ENCODE measurements at places on chromosomes 11 and 22.

DNA sequence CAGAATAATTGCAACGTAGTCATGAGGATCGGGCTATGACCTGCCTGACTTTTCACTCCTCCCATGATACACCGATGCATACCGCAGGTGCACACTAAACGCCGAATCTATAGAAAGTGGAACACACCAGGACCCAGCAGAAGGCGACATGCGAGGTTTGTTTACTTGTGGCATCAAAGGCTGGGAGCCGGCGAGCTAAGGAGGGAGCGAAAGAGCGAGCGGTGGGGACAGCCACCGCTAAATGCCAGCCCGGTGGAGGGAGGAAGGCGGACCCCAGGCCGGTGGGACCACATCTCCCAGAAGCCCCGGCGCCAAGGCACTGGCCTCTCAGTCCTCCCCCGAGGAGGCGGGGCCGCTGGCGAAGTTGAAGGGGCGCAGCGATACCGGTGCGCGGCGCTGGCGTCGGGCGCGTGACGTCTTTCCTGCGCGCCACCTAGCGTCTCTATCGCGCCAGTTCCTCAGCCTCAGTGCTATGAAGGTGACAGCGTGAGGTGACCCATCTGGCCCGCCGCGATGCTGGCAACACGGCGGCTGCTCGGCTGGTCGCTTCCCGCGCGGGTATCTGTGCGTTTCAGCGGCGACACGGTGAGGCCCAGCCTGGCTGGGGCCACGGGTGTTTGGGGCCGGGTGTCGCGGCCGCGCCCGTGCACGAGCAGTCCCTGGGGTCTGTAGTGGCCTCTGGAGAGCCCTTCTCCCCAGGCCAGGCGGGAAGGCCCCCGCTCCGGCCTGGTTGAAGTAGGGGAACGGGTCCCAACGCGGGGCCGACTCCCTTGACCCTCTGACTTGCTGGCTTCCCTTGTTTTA lies at the start of gene NDUFV1:
Gene NDUFV1 (plus strand): TSS at position 445 of the 804 bp plus-strand sequence. CDS start 69 bp downstream, at position 514.
- DNase-seq, result peak; percentile 95

GRCh38 chr22:46591930-46592329 lies 28.3 kb upstream of the GRAMD4 start:
- DNase-seq, result no peak

DNA sequence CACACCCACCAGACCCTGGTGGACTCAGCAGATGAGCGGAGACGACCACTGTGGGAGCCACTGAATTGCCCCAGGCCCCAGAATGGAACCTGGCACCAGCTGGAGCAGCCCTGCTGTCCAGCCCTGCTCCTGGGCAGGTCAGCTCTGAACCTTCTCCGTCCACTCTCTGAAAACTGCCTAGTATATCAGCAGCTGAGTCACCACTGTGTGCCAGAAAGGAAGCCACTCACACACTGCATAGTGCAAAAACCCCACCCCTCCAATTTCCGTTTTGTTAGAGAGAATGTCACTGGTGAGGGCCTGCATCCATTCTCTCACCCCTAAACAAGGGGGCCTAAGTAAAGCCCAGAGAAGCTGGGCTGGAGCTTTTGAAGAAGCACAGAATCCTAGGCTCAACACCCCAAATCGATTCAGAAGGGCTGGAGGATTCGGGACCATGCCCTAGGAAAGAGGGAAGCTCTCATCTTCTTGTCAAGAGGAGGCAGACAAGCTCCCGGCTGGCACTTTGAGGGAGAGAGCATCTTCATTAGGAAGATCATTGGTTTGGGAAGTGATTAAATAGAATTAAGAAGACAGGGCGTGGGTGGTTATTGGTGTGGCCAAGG lies 44.5 kb downstream of the GALNT18 start:
- DNase-seq, result no peak

DNA sequence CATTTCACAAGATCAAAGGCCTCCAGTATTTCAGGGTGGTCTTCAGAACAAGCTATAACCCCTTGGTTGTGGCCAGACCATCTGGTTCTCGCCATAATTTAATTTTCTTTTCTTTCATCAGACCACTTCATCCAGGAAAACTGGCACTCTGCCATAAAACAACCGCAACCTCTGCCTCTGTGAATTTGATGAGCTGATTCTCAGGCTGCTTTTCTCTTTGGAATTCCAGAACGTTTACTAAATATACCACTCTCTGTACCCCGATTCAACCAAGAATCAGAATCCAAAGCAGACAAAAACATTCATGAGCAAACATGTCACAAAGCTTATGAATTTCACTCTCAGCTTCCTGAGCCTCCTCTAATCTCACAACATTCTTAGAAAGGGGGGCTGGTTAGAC lies 331.8 kb upstream of the SYN3 start:
- no peak for DNase-seq

DNA sequence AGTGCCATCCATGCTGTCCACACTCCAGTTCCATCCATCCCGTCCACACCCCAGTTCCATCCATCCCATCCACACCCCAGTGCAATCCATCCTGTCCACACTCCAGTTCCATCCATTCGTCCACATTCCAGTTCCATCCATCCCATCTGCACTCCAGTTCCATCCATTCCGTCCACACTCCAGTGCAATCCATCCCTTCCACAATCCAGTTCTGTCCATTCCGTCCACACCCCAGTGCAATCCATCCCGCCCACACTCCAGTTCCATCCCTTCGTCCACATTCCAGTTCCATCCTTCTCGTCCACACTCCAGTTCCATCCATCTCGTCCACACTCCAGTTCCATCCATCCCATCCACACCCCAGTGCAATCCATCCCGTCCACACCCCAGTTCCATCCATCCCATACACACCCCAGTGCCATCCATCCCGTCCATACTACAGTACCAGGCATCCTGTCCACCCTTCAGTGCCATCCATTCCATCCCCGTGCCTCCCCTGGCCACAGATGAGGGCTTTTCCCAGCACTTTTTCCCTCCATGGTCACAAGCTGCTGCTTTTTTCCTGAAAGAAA lies 704.0 kb downstream of the BRD1 start:
- DNase-seq, result no peak

GRCh38 chr11:29271616-29272015 lies 745.2 kb downstream of the KCNA4 start:
- no peak for DNase-seq

- no peak for DNase-seq
Observed at GRCh38 chr11:81895258-81895657, 838.4 kb downstream of the FAM181B start.

- no peak for DNase-seq
Observed at GRCh38 chr11:21472261-21472660, 720.6 kb upstream of the ANO5 start.

DNA sequence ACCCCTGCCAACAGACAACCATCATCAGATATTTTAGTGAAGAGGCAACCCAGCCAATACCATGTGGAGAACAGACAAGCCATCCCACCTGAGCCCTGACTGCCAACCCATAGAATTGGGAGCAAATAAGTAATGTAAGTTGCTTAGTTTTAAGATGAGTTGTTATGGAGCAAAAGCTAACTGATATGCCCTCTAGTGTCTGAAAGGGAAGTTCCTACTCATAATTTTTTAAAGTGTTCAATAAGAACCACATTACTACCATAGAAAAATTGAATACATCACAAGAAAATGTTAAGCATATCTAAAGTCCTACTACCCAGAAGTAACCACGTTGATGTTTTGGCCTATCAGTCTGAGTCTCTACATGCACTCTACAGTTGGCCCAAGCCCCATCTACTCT lies 50.8 kb upstream of the SLC36A4 start:
- DNase-seq, result no peak

DNA sequence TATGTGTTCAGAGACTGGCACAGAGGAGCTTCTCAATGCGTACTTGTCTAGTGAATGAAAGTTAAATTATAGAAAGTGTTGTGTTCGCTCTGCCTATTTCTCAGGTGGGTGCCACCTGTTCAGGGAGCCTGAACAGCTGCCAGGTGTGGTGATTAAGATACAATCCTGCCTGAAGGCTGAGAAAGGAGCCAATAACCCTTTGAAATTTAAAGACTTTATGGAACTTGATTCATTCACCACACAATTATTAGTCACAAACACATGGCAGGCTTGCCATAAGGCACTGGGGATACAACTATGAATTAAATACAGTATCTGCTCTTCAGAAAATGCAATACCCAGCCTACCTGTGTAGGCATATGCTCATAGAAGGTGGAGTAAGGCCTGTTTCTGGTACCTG lies 92.9 kb upstream of the AMOTL1 start:
- DNase-seq, result no peak

DNA sequence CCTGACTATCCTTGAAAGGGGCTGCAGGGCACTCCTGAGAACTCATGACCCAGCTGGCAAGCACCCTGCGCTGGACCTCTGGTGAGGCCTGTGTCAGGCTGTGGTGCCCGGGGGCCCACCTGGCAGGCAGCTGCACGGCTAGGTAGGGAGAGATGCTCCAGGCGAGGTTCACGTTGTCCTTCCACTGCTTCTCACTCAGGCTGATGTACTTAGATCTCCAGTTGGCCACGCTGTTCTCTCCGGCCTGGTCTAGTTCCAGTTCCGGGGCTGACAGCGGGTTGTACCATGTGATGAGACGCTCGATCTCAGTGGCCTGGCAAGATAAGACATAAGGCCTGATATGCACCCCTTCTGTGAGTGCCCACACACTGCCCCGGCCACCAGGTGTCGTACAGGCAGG lies 44.7 kb upstream of the SERPIND1 start:
- no peak for DNase-seq

DNA sequence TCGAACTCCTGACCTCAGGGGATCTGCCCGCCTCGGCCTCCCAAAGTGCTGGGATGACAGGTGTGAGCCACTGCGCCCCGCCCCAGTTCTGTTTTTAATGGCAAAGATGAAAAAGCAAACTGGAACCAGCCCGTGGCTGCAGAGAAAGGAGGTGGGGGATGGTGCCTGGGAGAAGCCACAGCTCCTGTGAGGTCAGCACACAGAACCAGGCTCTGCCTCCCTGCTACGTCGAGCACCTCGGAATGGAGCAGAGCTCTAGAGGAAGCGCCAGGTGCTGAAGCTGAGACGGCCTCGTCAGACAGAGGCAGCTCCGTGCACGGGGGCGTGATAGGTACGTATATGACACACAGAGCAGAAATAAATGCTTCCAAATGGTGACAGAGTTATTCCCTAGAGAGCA lies 8.5 kb downstream of the DRD4 start:
- no peak for DNase-seq

- DNase-seq, result no peak
Observed at GRCh38 chr22:46356496-46357480, 21.3 kb downstream of the TRMU start.

- no peak for DNase-seq
Observed at GRCh38 chr11:112004389-112004788, 20.8 kb upstream of the DLAT start.

GRCh38 chr11:119161871-119162270 lies 6.7 kb upstream of the NLRX1 start:
- no peak for DNase-seq

DNA sequence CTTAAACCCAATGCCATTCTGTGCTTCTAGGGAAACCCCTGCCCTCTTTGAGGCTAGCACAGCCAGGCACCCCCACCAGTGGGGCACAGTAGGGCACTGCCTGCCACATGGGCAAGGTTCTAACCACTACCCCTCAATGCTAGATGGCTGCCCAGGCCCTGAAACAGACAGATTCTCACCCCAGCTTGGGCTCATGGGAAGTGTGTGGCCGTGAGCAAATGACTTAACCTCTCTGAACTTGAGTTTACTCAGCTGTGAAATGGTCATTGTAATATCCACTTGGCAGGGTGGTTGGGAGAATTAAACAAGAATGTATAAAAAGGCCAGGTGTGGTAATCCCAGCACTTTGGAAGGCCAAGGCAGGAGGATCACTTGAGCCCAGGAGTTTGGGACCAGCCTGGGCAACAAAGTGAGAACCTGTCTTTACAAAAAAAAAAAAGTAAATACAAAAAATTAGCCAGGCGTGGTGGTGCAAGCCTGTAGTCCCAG lies 22.4 kb downstream of the C22orf23 start:
- no peak for DNase-seq

DNA sequence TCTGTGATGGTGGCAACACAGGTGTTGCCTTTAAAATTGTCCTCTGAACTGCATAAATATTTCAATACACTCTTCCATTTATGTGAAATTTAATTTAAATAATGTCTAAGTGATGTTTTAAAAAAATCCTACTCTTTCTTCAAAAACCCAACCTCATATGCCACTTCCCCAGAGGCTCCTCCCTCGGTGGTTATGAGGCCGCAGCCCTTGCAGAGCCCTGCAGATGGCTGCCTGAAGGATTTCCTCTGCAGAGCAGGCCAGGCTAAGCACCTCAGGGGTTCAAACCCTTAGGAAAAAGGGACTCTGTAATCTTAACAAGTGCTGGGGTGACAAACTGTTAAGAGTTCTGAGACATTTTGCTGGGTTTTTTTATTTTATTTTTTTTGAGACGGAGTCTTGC lies 25.2 kb downstream of the MORC2 start:
- DNase-seq, result no peak

GRCh38 chr22:48405741-48406140 lies 1421.9 kb downstream of the BRD1 start:
- DNase-seq, result no peak

GRCh38 chr11:116353589-116353988 lies 419.2 kb downstream of the BUD13 start:
- no peak for DNase-seq

DNA sequence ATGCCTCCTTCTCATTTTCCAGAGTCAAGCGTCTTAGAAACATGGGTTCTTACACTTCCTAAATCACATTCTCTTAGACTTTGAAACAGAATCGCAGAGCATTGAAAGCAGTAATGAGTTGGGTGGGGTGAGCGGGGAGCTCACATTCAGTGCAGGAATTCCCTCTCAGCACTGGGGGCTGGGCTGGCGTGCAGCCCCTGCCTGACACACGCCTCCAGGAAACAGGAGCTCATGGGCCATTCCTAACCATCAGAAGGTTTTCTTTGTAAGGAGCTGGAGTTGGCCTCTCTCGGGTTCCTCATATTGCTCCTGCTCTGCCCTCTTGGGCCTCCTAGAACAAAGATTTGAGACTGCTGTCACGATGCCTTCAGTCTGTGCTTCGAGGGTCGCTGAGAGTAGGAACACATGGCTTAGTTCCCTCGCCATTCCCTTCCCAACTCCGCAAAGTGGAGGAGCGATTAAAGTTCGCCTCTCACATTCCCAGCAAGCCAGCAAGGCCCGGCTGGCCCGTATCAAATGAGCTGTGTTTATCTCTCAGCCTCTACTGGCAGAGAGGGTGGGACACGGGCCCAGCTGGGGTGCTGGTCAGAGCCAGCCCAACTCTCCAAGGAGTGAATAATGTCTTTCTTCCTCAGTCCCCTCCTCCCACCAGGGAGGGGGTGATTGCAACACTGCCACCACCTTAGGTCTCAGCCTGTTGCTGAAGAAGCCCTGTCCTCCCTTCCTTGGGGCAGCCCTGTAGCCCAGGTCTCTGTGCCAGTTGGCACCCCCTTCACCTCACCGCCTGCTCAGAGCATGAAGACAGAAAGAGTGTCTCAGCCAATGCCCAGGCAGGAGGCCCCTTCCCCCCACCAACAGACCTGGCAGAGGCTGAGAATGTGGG lies 10.4 kb downstream of the CHRDL2 start:
- no peak for DNase-seq

GRCh38 chr11:46144741-46145140 lies 23.5 kb upstream of the PHF21A start:
- DNase-seq, result no peak

DNA sequence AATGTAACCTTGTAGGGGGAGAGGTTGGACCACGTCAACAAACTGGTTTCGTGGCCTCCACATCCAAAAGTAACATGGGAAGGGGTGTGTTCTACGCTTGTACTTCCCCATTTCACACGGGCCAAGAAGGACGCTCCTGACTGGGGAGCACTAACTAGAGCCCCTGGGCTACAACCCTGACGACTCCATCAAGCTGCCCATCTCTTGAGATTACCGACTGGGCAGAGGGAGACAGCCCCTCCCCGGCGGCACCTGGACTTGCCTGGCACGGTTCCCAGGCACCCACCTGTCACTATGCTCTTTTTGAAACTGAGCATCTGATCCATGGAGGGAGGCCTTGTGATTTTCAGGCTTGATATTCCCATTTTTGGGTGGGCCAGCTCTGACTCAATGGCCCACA lies 68.5 kb downstream of the SHANK2 start:
- no peak for DNase-seq
